ENCODE measurements at places on chromosomes 4 and X.
A peak's percentile ranks its signal among the peaks of the same experiment; 100 is the strongest.

- no peak for DNase-seq
Observed at GRCh38 chr4:123363729-123364128, 32.9 kb upstream of the SPRY1 start.

DNA sequence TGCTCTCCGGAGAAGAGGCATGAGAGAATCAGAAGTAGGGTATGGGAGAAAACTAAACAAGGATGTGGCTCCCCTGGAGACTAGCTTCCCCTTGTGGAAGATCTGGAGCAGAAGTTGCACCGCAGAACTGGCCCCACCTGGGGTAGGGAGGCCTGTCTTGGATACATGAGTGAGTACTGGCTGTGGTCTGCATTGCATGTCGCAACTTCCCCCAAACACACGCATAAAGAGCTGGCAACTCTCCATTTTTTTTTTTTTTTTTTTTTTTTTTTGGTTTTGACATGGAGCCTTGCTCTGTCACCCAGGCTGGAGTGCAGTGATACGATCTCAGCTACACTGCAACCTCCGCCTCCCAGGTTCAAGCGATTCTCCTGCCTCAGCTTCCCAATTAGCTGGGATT is 119.9 kb downstream of the EGF start:
- DNase-seq: peak; percentile 84

GRCh38 chr4:11480683-11481082 is 52.0 kb upstream of the HS3ST1 start:
- peak; percentile 95 for DNase-seq

DNA sequence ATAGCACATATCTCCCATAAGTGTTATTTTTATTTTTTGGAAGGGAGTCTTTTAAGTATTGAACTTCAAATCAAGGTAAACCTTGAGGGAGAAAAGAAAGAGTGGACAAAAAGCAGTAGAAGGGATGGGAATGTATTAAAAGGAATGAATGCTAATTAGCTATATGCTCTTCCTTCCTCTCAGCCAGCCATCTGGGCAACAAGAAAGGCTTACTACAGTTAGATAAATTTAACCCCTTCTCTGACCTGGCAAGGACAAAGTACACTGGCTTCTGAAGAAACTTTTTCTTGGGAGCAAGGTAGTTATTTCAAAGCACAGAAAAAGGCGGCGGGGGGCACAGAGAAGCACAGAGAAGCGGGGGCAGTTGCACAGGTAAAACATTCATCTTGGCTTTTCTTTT is 54.6 kb downstream of the GAB1 start:
- DNase-seq: no peak

DNA sequence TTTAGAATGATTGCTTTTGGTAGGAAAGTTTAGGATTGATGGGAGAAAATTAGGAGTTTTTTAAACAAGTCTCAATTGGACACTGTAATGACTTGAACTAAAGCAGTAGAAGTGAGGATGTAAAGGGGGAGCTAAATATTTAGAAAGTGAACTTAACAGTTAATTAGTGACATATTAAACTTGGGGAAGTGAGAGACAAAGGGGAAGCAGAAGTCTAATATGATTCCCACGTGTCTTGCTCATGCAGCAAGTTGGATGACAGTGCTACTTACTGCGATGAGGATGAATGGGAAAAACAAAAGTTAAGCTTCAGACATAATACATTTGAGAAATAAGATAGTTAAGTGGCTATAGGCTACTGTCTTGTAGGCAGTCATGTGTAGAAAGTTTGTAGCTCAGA is 110.4 kb downstream of the RPA4 start:
- DNase-seq: no peak

GRCh38 chr4:2298532-2298991 is 36.7 kb upstream of the MXD4 start:
- DNase-seq: no peak

GRCh38 chrX:78124307-78124706 is 15.1 kb downstream of the TAF9B start:
- DNase-seq: no peak

- DNase-seq: no peak
Observed at GRCh38 chr4:15706646-15707362, 3.9 kb downstream of the BST1 start.

GRCh38 chr4:150289881-150290280 is 211.6 kb downstream of the DCLK2 start:
- DNase-seq: no peak

- DNase-seq: no peak
Observed at GRCh38 chr4:762211-763190, 56.9 kb downstream of the PCGF3 start.

- no peak for DNase-seq
Observed at GRCh38 chr4:18869166-18869565, 847.6 kb upstream of the LCORL start.

GRCh38 chr4:103892586-103892985 is 172.8 kb upstream of the TACR3 start:
- DNase-seq: no peak

GRCh38 chr4:137608085-137608484 is 75.8 kb upstream of the PCDH18 start:
- DNase-seq: no peak

DNA sequence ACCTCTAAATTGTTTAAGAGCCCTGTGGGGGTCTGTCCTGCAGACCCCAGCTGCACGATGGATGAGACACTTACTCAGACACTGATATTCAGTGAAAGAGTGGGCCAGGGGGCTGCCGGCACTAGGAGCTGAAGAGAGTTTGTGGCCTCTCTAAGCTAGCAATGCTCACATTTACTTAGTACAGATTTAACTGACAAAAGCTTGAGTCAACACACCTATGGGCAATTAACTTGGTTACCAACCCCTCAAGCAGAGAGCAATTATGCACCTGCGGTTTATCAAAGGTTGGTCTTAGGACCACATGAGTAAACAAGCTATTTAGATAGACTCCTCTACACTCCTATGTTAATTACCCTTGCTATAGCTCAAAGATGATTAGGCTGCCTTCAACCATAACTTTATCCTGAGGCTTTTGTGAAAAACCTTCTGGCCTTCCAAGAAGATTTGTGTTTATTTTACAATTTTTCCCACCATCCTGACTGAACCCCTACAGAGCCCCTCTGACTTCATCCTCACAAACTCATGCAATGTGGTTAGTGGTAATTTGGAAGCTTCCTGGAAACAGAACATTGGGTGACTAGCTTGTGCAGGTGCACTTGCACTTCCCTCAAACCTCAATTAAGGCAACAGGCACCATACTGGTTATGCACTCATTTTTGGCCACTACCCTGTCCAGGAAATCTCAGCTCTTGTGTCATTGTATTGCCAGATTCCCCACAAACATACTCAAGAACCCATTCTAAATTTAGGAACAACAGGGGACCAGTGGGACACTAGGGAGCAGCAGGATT is 234.4 kb upstream of the ITM2A start:
- DNase-seq: no peak

DNA sequence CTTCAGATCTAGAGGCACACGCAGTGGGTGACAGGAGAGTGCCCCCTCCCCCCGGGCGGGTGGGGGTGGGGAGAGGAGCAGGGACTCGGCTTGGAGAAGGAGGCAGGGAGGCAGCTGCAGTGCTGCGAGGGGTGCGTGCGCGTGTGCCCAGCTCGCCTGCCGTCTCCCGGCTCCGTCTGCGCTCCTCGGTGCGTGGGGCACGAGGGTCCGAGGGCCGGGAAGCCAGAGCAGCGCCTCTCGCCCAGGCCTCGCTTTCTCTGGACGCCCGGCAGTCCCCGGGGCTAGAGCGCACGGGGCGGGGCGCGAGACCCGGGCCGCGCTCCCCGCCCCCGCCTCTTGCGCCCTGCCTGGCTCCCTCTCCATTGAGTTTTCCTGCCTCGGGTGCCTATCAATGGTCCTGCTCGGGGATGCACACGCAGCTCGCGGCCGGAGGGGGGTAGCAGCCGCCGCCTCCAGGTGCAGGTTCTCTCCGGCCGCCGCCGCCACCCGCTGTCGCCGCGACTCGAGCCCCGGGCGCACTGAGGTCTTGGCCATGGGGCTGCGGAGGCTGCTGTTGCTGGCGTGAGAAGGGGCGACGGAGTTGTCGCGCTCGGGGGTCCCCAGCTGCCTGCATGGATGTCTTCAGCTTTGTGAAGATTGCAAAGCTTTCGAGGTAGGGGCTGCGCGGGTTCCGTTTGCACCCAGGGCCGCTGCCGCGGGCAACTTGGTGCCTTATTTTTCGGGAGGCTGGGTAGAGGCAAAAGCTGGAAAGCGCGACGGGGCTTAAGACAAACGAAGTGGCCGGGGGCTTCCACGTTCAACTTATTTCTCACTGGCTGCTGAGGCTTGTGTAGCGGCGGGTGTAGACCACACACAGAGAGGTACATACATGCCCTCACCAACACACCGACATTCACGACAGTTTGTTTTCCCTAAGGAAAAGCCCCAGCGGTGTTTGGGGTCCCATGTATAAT is at the start of gene FRMPD4:
TSS of gene FRMPD4 (plus strand) at position 113 of the 953 bp plus-strand sequence. CDS start at position 612, 499 bp downstream.
- DNase-seq: no peak

GRCh38 chr4:155047755-155048154 is 160.7 kb upstream of the NPY2R start:
- no peak for DNase-seq

GRCh38 chr4:98661371-98662054 is 3.1 kb upstream of the TSPAN5 start:
- no peak for DNase-seq

DNA sequence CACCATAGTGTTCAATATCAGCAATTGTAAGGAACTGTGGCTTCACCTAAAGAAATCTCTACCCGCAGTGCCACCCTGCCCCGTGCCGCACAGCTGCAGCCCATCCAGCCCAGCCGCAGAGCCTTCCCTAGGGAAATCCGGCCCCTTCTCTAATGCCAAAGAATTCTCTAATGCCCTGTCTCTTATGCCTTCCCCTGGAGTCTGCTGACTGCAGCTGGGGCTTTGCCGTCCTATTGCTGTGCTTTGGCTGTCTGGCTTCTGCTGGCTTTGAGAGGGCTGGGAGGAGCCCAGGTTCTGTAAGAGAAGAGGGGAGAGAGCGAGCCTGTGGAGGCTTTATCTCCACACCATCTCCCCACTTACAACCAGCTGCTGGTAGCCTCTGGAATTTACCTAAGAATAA is 85.9 kb upstream of the HELT start:
- no peak for DNase-seq

- no peak for DNase-seq
Observed at GRCh38 chrX:26387906-26388305, 171.9 kb downstream of the MAGEB5 start.

DNA sequence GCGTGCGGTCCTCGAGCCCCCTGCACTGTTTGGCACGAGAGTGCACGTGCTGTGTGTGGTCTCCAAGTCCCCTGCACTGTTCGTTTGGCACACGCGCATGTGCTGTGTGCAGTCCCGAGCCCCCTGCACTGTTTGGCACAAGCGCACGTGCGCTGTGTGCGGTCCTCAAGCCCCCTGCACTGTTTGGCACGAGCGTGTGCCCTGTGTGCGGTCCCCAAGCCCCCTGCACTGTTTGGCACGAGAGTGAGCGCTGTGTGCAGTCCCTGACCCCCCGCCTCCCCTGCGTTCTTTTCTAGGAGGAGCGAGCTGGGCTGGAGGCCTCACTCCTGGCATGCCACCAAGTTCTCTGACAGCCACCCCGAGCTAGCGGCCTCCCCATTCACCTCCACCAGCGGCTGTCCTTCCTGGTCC is 76.5 kb upstream of the CLDN34 start:
- DNase-seq: no peak

- DNase-seq: no peak
Observed at GRCh38 chr4:148445860-148446330, 3.7 kb upstream of the NR3C2 start.

GRCh38 chr4:164959896-164960295 is 17.6 kb downstream of the TRIM61 start:
- DNase-seq: no peak

- no peak for DNase-seq
Observed at GRCh38 chr4:95066050-95066449, 308.3 kb downstream of the BMPR1B start.

- DNase-seq: no peak
Observed at GRCh38 chr4:142473218-142473959, 372.7 kb downstream of the INPP4B start.

DNA sequence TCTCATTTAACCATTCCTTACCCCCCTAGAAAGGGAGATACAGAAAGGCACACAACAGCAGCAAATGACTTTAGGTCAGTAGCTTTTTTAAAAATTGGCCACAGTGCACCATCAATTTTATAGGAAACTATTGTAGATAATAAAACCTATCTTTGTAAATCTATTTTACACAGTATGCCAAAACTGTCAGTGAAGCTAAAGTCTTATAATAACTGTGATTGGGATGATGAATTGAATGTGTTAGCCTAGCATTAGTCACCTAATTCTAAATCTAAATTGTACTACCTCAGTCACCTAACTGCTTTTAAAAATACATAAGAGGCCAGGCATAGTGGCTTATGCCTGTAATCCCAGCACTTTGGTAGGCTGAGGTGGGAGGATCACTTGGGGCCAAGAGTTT is 44.2 kb downstream of the SH3RF1 start:
- DNase-seq: no peak

DNA sequence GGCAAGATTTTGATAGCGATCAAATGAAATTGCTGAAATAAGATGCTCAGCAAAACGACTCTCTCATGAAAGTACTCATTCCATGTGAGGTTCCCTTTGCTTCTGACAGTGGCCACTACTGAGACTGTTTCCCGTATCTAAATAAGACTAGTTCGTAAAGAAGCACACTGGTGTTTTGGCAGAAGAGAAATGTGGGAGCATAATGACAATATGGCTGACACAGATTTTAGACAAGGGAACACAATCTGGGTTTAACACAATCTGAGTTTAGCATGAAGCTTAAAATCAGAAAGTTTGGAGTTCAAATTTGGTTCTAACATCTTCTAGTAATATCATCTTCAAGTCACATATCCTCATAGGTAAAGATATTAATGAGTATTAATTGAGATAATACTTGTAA is 13.7 kb downstream of the GABRA4 start:
- DNase-seq: no peak

DNA sequence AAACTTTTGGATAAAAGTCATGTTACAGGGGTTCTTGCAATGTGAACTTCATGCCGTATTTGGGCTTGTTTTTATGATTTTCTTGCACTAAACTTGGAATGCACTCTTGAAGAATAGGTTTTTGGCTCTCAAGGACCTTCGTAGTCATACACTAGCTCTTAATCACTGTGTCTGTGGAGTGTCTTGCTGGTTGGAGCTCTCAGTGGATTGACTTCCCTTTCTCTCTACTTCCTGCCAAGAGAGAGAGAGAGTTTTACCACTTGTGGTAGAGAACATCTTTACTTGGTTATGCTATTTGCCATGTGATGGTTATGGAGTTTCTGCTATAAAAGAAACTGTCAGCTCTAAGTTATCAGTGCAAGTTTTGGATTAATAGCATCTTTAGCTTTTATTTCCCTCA is 112.4 kb downstream of the BMPR1B start:
- DNase-seq: no peak

- no peak for DNase-seq
Observed at GRCh38 chr4:79381161-79381560, 26.9 kb downstream of the GK2 start.

- peak; percentile 18 for DNase-seq
Observed at GRCh38 chrX:53093177-53093655, 726 bp upstream of the KANTR start.

DNA sequence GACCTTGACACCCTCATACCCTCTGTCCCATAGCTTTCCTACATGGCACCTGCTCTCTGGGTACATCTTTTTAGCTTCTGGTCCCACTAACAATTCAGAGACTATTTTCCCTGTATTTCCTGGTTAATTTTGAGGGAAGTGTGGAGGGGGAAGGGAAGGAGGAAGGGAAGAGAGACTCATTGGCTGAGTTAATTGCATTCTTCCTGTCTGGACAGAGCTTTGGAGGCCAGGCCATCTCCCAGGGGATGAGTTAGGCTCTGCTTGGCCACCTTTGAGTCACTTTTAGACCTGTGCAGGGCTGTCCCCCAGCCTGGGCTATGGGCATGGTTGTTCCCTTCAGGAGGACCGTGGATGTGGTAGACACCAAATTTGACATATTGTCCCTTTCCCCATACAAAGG is 167.9 kb upstream of the PGRMC2 start:
- DNase-seq: no peak

Measured in GF-D8 (cell line).